Bladder microvascular endothelial cell (primary cell): ENCODE measurements at places on chromosomes 16 and 17. TPM values are rescaled to one million over a fixed set of nuclear protein-coding genes. Genes with fewer than 3 reads are reported as not detected.

The NUDT7 gene
- 4.7 and 6.6 TPM in 2 replicates for total RNA-seq

The HOXB5 gene
- total RNA-seq: 0.25 and 0.32 TPM in 2 replicates

The ELOB gene
- 227 and 361 TPM in 2 replicates for total RNA-seq

The CDRT15L2 gene
- total RNA-seq: not detected in 2 replicates

The RNF112 gene
- total RNA-seq: 0.25 TPM in 1 of 2 replicates, not detected in the other

The KRT9 gene
- total RNA-seq: 0.06 TPM in 1 of 2 replicates, not detected in the other

The MYCBPAP gene
- total RNA-seq: 0.16 and 0.69 TPM in 2 replicates

The GEMIN4 gene
- total RNA-seq: 7.9 and 13.2 TPM in 2 replicates
